Frontal cortex (tissue), 4 donors: ENCODE measurements at places on chromosomes 7 and 10.

DNA sequence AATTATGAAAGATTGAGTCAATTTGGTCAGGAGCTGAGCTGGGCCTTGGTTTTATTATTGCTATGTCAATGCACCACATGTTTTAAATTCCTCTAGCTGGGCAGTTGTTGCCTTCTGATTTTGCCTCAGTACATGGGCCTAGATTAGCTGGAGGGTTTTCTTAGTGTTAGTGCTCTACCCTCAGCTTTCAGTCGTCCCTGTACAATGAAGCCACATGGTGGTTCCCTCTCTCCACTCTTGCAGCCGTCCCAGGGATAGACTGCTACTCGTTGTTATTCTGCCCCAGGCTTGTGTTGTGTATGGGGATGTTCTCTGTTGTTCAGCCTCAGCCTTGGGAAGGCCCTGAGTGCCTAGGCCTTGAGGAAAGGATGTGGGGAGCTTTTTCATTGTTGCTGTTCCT is 37.0 kb downstream of the NHLRC2 start:
- no peak for DNase-seq

DNA sequence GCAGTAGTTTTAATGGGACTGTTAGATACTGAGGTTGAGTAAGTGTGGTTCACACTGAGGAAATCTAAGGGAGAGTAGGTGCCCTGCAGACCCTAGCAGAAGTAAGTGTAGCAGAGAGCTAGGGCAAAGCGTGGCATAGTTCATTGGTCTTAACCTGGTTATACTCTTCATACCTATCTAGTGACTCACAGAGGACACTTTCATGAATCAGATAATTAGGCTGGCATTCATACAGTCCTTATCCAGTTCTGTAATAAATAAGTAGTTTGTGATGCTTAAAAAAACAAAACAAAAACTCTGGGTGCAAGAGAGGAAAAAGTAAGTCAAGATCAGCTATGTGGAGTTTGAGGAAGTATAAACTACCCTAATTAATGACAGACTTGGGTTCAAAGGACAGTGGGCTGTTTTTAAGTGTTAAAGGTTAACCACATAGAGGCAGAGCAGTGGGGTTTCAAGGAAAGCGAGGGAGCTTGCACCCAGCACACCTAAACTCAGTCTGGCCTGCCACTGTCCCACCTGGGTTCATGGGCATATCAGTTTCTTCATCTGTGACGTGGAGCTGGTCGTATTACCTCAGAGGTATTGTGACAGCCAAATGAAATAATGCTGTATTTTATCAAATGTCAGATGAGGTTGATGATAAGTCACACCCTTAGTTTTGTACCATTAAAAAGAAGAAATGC is 27.1 kb downstream of the LMTK2 start:
- no peak for DNase-seq

- no peak for DNase-seq
These were observed 10.3 kb upstream of the AGR3 start for GRCh38 chr7:16891874-16892643.

DNA sequence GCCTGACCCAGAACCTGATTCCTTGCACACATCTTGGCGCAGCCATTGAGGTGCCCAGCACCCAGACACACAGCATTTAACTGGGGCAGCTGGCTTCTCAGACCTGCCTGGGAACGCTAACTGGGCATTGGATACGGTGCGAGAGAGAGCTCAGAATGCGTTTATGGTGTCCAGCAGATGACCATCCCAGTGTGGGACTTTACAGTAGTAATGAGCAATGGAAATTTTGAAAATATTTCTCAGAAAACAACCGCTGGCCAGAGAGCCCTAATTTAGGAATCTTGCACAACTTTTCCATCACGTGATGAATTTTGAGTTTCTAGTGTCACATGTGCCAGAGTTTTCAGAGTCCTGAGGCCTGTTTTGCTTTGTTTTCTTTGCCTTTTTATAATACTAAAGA is 78.2 kb upstream of the SEC61G start:
- DNase-seq, result no peak

- DNase-seq, result no peak
These were observed 125.9 kb upstream of the LYZL2 start for GRCh38 chr10:30755441-30755953.

DNA sequence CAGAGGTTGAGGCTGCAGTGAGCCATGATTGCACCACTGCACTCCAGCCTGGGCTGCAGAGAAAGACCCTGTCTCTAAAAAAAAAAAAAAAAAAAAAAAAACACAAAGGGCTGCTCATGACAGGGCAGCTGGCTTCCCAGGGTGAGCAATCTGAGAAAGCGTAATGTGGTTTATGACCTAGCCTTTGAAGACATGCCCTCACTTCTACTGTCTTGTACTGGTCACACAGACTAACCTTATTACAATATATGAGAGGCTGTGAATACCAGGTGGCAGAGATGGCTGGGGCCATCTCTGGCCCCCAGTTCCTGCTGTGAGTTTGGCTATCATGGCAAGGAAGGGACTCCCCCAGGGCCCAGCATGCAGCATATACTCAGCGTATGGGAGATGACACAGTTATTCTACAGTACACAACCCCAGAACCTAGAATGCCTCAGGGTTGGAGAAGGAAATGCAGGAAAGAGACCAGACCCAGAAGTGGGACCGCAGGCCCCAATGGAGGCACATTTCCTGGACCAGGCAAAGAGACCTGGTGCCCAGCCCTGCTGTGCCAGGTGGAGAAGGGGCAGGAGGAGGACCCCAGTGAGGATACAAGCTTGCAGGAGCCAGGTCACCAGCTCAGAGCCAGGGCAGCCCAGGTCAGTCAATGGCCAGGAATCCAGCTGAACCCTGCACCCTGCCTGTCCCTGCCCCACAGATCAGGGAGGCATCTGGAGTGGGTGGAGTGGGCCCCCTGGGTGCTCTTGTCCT is 26.3 kb downstream of the NPTX2 start:
- DNase-seq, result no peak

DNA sequence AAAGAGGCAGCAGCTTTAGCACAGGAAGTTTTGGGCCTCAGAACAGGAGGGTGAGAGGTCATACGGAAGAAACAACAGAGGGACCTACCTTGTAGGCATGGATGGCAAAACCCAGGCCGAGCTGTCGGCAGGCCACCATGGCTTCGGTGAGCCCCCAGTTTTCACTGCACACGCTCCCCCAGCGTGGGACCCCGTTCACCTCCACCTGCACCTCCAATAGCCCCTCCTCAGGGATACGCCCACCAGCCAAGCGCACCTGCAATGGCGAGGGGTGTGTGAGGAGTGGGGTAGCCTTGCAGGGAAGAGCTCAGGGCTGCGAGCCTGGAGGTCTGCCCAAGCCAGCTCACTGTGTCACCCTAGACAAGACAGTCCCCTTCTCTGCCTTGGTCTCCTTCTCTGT is 11.3 kb downstream of the LOXL4 start:
- DNase-seq, result no peak

- DNase-seq, result no peak
These were observed 937 bp upstream of the COBL start for GRCh38 chr7:51317582-51317910.

DNA sequence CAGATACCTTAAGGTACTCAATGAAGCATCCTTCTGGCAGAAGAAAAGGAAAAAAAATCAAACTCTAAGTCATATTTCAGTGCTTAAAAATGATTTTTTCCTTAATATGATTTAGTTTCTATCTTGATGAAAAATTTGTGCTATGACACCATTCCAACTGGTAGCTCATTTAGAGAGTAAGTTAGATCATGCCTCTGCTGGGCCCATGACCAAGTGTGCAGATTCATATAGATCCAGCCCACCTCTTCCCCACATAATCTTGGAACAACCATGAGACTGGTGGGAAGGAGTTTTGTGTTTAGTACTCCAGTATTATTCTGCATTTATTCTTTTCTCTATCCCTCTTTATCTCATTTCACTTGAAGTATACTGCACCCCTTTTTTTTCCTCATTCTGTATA is 908.3 kb downstream of the KCNMA1 start:
- DNase-seq, result no peak

DNA sequence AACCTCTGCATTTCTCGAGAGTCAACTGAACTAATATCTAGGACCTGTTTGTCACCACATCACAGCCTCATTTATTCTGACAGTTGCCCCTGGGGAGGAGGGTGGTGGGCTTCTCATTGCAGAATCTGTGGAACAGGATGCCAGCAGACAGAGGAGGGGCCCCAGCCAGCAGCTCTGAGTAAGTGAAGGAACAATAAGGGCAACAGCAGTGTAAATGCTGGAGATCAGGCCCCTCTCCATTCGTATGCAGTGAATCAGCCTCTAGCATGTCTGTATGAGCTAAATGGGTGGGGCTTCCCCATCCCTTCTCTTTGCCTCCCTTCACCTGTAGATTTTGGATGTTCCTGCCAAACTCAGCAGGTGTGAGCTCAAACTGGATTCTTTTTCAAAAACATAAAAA is 7.7 kb upstream of the CPVL start:
- no peak for DNase-seq

DNA sequence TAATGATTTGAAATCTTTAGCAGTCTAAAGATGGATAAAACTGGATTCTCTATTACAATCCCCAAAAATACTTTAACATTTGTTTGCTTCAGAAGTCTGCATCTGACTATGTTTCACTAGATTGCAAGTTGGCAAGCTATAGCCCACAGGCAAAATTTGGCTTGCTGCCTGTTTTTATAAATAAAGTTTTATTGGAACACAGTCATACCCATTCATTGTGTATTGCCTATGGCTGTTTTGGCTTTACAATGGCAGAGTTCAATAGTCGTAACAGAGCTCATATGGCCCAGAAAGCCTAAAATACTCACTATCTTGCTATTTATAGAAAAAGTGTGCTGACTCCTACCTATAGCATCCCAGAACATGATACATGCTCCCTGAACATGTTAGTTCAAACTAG is 89.0 kb upstream of the GPR141 start:
- no peak for DNase-seq

DNA sequence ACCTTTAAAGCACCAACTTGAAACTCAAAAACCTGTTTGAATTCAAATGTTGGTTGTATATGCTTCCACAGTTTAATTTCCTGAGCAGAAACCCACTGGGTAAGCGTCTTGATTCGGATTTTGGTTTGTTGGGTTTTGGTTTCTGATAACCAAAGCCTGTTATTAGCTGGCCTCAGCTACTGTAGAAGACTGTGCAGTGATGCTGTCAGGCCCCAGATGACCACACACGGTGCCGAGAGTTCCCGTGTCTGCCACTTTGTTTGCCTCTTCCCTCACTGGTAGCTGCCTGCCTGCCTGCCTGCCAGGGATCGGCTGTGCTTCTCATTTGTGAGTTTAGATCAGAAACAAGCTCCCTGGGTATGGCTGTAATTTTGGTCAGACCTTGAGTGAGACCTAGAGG is 5.6 kb downstream of the MDH2 start:
- no peak for DNase-seq

- DNase-seq, result no peak
These were observed 184.8 kb downstream of the NPSR1 start for GRCh38 chr7:34842782-34843181.

DNA sequence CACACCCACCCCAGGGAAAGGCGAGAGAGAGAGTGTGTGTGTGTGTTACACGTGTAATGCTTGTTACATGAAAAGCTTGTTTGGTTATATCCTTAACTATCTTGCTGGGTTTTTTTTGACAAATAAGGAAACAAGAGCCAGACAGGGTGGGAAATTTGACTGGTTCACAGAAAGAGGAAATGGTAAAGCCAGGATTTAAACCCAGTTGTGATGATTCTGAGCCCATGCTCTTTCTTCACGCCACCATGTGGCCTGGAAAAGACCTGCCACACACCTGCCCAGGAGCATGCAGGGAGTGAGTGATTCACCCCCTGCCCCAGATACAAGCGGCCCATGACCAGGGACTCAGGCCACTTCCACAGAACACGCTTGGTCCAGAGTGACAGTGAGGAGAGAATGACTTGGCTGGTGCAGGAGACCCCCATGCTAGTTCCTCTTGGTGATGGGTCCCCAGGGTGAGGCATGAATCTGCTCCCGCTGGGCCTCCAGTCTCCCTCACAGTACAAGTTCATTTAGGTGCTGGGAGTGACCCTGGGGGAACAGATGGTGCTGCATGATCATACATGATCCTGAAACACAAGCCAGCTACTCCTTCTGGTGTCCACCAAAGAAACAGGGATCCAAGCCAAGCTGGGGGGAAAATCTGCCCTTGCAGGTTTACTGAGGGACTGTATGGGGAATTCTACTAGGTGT is 21.0 kb upstream of the EIF5AL1 start:
- no peak for DNase-seq

- DNase-seq, result peak; percentile 51
These were observed 432 bp downstream of the TMEM248 start for GRCh38 chr7:66921396-66921917.

GRCh38 chr10:31075881-31076609 is 44.4 kb upstream of the ZNF438 start:
- no peak for DNase-seq

GRCh38 chr10:110827410-110827809 is 44.3 kb upstream of the PDCD4 start:
- DNase-seq, result no peak

GRCh38 chr10:4649886-4650508 is 176.0 kb upstream of the AKR1E2 start:
- no peak for DNase-seq

DNA sequence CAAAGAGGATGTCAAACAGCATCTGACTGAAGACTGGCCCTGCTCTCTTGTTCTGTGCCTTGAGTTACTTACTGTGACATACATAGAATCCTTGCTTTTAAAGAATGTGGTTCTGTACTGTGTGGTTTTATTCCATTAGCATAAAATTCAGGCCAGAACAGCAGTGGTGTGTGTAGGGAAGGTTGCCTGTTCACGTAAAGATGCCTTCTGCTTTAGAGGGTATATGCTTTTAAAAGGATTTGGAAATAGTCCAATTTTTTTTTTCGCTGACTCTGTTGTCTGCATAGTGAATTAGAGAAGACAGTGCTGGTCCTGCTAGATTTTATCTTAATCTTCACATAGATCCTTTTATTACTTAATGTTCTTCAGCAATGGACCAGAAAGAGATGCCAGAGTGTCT is 470.8 kb upstream of the SEMA3A start:
- DNase-seq, result no peak

- no peak for DNase-seq
These were observed 78.1 kb downstream of the FZD1 start for GRCh38 chr7:91342346-91342745.

DNA sequence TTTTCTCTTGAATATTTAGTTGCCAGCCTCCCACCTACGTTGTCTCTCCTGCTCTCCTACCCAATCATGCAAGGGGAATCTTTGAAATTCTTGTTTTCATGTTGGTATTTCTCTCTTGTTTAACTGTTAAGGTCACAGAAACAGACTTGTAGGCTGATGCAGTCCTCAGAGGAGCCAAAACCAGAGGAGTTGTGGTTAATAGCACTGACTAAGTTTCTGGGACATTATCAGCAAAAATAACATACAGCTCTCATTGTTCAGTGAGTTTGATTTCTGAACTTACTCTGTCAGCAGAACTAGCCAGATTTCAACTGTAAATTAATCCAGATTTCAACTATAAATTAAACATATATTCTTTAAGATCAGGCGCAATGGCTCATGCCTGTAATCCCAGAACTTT is 11.1 kb upstream of the CUL1 start:
- no peak for DNase-seq

GRCh38 chr7:74254858-74255379 is 720 bp upstream of the RFC2 start:
- DNase-seq, result no peak

- DNase-seq, result no peak
These were observed 123.0 kb upstream of the FGFR2 start for GRCh38 chr10:121721257-121721656.
